ENCODE measurements at places on chromosomes 7 and 10.

DNA sequence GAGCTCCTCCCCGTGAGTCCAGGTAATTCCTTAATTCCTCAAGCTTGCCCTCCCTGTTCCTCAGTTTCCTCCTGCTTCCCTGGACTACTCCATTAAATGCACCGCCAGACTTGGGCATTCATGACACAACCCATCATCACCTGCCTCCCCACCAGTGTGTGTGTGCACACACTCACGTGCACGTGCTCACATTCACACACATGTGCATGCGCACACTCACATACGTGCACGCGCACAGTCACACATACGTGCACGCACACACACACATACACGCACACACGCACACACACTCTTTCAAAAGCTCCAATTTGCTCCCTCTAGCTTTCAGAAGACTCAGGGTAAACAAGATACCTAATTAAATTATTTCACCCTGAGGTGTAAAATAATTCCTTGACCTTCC is 216.7 kb downstream of the FAM107B start:
- DNase-seq: no peak

GRCh38 chr7:17530741-17531421 is 232.4 kb downstream of the AHR start:
- DNase-seq: no peak

DNA sequence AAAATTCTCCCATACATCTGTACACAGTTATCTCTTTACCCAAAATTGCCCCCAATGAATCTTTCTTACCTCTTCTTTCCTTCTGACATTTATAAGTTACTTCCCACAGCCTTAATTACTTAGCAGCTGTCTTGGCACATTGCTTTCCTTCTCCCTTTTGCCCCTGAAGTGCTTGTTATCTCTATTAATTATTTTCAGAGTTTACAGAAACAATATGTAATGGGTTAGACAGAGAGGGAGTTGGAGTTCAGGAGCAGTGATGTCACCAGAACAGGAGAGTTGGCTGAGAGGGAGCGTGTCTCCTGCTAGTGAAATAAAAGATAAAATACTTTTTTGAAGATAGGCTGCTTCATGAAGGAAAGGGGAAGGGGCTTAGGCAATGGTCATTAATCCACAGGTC is 57.4 kb downstream of the ITGB8 start:
- no peak for DNase-seq

DNA sequence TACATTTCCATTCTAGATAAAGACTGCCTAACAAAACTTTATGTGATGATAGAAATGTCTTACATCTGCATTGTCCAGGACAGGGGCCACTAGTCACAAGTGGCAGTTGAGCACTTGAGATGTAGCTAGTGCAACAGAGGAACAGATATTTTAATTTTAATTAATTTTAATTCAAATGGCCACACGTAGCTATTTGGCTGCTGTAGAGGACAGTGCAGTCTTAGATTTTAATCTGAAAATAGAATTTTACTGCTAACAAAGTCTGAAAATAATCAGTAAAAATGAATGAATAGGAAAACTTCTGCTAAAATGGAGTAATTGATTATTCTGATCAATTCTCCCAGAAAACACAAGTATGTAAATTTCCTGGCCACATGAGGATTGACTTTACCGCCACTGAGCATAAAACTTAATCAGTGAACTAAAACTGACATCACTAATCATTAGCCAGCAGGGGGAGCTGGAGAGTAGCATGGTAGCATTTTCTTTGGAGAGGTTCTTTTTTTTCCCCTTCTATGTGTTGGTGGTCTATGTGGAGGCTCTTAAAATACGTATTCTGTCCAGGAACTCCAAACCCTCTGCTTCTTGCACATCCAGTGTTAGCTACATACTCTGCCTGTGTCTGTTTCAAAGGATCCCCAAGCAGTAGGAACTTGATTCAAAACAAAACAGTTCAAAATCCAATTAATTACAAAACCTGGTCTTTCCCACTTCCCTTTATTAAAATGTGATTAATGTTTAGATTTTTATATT is 52.1 kb downstream of the TSPAN12 start:
- peak; percentile 65 for DNase-seq

DNA sequence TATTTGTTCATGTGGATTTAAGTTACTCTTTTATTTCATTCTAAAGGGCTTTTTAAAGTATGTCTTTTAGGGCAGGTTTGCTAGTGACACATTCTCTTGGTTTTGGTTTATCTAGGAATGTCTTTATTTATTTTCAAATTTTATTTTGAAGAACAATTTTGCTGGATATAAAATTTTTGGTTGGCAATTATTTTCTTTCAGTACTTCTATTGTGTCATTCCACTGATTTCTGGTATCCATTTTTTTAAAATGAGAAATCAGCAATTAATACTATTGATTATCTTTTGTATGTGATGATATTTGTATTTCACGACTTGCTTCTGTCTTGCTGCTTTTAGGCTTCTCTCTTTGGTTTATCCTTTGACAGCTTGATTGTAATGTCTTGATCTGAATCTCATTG is 756.3 kb downstream of the INHBA start:
- DNase-seq: no peak

DNA sequence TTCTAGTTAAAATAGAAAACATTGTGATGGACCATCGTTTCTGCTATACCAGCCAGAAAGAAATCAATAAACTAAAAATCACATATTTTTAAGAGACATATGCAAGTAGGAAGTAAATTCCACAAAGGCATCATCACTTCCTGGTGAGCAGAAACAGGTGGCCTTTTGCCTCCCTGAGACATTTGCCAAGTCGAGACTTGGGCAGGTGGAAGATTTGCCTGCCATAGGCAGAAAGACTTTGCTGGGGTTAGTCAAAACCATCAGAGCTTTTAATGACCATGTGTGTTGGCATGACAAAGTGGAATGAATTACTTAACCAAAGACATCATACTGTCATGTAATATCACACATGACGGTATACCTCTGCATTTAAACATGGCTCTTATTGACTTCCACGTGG is 66.0 kb upstream of the FGL2 start:
- DNase-seq: no peak

GRCh38 chr7:78146546-78146945 is 348.0 kb downstream of the PHTF2 start:
- DNase-seq: no peak

- DNase-seq: no peak
These were observed 14.9 kb upstream of the SLIT1 start for GRCh38 chr10:97200616-97201015.

DNA sequence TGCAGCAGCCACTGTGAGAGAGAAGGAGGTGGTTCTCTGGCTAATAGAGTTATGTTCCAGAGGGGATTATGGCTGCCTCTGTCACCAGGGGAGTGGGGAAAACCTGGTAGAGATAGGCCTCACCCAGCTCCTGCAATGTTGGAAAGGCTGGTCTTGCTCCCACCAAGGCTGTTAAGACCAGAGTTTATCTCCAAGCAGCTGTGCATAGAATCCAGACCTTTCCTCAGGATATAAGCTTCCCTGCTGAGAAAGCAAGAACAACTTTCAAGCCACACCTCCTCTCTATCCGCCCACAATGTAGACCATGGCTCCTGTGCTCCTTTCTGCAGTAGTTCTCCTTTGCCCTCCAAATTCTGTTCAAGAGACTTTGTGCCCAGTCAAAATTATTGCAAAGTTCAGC is 1375.4 kb downstream of the REEP3 start:
- DNase-seq: no peak

DNA sequence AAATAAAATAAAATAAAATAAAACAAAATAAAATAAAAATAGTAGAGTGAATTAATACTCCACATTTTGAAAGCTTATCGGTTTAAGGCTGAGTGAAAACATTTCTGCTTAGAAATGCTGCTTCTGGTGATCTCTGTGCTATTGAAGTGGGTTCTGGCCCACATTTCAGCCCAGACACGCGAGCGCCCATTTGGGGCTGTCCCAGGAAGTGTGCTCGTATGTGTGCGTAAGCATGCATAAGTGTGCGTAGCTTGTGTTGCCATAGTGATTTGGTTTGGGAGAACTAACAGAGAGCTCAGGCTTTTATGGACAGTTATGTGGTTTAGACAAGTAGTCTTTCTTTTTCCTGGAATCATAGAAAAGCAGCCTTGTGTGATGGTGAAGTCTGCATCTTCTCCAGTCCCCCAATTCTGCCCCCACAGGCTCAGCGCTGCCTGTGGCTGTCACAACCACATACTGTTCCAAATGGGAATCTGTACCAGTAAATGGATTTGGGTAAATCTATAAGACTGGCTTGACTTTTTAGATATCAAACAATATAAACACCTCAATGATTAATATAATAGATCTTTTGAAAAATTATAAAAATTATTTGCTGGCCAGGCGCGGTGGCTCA is 29.8 kb upstream of the PURB start:
- DNase-seq: no peak

- DNase-seq: no peak
These were observed 112.8 kb upstream of the RAB18 start for GRCh38 chr10:27391325-27391724.
